ENCODE measurements at places on chromosomes 13 and 19.

DNA sequence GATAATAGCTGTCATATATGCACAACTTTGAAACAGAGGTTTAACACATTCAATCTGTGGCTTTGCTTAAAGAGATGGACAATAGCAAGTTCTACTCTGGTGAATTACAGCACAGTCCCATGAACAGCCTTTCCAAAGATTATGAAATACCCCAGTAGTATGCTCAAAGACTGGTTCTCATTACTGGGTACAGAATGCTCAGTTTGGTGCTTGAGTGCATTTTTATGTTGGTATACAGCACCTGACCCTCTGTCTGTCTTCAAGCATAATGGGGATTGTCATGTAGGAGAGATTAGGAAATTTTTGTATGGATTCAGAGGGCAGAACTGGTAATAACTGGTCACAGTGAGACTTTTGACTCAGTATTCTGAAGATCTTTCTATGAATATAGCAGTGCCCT is 7.6 kb downstream of the LMO7 start:
- no peak for DNase-seq

DNA sequence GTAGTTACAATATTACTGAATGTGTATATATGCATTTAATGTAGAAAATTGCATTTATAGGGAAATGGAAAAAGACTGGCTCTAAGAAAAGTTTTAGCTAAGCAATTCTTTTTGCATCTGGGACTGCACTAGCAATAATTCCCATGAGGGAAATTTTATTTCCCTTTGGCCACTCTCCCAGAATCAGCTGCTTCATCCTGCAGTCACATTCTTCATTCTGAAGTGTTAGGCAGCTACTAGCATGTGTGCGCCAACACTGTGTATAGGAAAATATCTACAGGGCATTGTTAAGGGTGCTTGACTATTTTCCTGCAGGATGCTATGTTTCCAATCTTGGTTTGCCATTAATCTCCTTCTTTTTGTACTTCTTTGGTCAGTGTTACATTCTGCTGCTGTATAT is 312.8 kb upstream of the PCDH20 start:
- peak; percentile 72 for DNase-seq

GRCh38 chr13:104008541-104009435 is 942.6 kb upstream of the SLC10A2 start:
- peak; percentile 26 for DNase-seq

- DNase-seq = peak; percentile 57
These were observed 2.1 kb downstream of the CILP2 start for GRCh38 chr19:19540064-19540714.

DNA sequence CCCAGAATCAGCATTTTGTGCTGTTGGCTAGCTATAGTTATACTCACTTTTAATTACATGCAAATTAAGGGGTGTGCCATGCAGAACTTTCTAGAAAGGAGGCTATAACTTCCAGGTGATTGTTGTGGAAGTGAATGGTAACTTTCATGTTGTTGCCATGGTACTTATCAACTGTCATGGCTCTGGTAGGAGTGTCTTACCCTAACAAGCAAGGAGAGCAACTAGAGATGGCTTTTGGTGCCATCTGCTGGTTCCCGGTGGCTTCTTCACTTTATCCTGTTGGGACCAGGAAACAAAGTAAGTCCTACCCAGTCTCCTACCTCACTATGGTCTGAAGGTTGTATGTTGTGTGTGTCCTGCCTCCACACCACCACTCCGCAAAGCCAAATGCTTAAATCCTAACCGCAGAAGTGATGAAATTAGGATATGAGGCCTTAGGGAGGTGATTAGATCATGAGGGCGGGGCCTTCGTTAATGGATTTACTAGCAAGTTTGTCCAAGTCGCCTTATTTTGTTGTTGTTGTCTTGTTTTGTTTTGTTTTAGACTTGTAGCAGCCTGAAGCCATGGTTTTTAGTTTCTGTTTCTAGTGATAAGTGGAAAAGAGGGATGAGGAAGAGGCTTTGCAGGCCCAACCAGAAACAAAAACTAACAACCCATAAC is 22.6 kb downstream of the FBXL12 start:
- DNase-seq = peak; percentile 88

- no peak for DNase-seq
These were observed 7.2 kb downstream of the SIN3B start for GRCh38 chr19:16836115-16837034.

DNA sequence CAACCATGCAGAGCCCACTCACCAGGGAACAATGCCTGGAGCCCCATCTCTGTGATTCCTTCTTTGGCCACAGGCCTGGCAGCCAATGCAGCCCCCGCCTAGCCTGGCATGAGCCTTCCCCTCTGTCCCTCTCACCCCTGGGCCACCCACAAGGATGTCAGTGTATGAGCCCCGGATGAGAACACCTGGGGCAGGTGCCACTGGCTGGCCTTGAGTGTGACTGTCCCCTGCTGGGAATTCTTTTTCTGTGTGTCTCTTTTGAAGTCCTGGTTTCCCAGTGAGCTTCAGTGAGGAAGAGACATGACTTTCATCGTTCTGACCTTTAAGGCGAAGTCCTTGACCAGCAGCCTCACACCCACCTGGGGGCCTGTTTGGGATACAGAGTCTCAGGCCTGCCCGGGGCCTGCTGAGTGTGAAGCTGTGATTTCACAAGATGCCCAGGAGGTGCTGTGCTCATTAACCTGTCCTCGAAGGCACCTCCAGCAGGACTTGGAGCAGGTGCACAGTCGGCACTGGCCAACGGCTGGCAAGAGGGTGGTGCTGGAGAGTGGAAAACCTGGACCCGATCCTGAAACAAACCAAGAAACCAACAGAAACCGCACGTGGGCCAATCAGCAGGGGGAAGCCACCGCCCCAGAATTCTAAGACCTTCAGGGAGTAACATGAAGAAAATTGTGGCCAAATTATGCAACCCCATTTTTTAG is 27.4 kb upstream of the SPACA7 start:
- no peak for DNase-seq

DNA sequence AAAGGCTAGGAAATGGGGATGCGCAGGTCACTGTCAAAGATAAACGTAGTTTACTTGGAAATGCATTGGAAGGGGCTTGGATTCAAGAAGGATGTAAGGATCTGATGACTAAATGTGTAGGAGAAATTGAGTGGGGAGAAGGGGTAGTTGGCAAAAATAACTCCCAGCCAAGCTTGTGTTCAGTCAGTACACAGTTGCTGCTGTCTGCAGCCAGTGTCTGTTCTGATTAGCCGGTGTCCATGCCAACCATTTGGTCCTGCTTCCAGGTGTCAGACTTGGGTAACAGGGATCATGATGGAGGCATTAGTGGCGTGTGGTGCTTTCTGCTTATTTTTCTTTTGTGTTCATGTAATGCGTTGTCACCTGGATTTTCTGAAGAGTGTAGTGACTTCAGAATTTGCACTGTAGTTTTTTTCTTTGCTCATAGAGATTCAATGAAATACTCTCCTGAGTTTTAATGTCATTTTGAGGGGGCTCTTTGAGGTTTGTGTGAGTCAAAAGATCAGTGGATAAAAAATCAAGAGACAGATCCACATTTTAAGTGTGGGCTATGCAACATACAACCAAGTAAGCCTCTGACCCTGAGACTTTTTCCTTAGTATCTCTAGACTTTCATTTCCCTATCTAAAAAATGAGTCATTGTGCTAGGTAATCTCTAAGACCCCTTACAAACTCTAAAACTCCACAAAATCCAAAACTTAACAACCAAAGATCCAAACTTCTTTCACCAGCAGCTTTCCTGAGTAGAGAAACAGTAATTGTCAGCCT is 103.9 kb downstream of the WDFY2 start:
- no peak for DNase-seq

- no peak for DNase-seq
These were observed 1.7 kb downstream of the TBXA2R start for GRCh38 chr19:3604987-3605343.

GRCh38 chr13:102367836-102368235 is 34.0 kb downstream of the FGF14 start:
- DNase-seq = no peak

GRCh38 chr13:20460761-20461160 is 64.9 kb downstream of the CRYL1 start:
- DNase-seq = peak; percentile 34

- DNase-seq = no peak
These were observed 2.2 kb downstream of the KBTBD6 start for GRCh38 chr13:41130356-41130755.

DNA sequence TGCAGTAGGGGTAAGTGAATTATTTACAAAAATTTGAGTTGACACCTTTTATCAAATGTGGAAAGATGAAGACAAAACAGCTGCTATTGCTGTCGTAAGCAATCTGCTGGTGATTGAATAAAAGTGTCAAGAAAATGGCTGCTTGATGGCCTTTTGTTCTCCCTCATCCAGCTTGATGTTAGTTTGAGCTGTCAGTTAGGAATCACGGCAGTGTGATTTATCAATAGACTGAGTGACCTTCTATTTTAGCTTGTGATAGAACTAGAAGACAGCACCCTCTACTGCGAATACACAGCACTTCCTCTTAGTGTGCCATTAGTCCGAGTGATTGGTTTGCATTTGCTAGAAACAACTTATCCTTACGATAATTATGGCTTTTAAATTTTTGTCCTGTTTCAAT is 76.3 kb downstream of the MZT1 start:
- peak; percentile 8 for DNase-seq

GRCh38 chr13:46359714-46360113 is 27.3 kb downstream of the RUBCNL start:
- peak; percentile 80 for DNase-seq

GRCh38 chr19:48805452-48805851 is 5.4 kb downstream of the BCAT2 start:
- no peak for DNase-seq

GRCh38 chr13:113669231-113669754 is 2.3 kb downstream of the GRK1 start:
- DNase-seq = no peak

DNA sequence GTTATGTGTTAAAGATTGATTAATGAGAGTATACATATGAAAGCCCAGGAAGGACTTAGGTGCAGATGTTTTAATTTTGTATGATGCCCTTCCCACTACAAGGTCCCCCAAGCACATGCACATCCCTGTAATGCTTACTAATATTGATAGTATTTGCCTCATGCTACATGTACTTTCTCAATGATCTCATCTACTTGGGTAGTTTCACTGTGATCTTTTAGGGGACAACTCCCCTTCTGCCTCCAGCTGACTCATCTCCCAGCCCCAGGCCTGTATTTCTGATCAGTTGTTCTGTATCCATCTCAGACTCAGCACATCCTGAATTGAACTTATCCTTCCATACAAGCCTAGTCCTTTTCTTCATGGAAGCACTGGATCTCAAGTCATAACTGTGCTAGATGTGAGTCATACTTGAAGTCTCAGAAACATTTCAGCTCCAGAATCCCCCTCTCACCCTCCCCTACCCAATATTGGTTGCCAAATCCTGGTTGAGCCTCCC is 49.4 kb upstream of the INTS6 start:
- DNase-seq = peak; percentile 55

- DNase-seq = no peak
These were observed 44.6 kb downstream of the CCL25 start for GRCh38 chr19:8097198-8097597.

GRCh38 chr19:46297700-46298478 is 1.0 kb downstream of the HIF3A start:
- no peak for DNase-seq

DNA sequence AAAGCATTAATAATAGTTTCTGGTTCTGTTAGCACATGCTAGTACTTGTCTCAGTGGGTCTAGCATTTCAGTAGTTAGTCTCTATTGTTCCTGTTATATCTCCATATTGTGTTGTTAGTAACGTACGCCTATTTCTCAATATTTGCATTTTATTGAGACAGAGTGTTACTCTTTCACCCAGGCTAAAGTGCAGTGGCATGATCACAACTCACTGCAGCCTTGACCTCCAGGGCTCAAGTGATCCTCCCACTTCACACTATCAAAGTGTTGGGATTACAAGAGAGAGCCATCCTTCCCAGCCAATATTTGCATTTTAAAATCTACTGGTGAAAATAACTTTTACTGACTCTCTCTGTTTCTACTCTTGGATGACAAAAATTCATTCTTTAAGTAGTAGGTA is 154.6 kb upstream of the PRR20A start:
- DNase-seq = no peak

GRCh38 chr19:38915329-38916321 is 3.6 kb upstream of the CCER2 start:
- DNase-seq = no peak

- peak; percentile 53 for DNase-seq
These were observed 12.2 kb upstream of the DLEU7 start for GRCh38 chr13:50855681-50856080.

DNA sequence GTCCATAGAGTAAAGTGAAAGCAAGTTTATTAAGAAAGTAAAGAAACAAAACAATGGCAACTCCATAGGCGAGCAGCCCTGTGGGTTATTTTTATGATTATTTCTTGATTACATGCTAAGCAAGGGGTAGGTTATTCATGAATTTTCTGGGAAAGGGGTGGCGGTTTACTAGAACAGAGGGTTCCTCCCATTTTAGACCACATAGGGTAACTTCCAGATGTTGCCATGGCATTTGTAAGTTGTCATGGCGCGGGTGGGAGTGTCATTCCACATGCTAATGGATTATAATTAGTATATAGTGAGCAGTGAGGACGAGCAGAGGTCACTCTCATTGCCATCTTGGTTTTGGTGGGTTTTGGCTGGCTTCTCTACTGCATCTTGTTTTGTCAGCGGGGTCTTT is 8.4 kb upstream of the DCUN1D2 start:
- no peak for DNase-seq

DNA sequence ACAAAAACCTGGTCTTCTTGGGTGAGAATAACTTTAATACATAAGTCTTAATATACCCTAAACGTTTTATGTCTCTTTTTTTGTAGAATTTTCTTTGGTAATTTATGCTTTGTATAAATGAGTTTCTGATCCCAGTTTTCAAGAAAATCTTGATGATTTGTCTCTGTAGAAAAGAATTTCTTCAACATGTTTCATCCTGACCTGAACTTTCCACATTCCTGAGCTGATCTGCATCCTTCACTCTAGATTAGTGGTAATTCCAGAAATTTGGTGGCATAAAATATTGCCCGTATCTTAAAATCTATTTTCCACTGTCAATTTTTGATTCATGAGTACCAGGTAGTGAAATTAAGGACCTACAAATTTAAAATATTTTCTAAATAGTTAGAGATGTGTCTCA is 16.3 kb downstream of the ZNF714 start:
- no peak for DNase-seq

DNA sequence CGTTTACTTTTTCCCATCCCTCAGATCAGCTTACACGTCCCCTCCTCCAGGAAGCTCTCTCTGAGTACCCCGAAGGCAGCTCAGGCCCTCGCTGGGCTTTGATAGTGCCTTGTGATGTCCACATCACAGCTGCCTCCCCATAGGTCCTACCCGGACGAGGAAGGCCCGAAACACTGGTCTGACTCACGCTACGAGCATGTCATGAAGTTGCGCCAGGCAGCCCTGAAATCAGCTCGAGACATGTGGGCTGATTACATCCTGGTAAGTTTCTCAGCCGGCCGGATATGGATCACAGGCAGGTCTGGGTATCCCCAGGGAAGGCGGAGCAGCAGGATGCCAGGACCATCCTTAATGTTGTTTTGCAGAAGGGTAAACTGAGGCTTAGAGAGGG is 4.8 kb downstream of the COLGALT1 start:
- peak; percentile 79 for DNase-seq

DNA sequence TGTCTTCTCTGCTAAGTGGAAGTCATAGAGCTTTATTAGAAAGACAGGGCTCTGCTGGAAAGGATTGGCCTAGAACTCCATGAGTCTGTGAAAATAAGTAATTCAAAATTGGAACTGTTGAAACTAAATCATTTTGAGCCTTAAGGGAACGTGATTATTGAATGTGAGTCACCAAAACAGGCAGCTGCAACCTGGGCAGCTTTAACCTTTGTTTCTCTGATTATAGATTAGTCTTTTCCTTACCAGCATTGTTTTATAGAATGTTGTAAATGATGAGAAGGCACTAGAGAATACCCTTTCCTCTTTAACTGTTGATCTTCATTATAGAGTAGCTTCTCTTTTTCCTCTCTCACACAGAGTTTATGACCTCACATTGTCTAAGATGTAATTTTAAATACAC is 638.8 kb upstream of the SLITRK6 start:
- DNase-seq = no peak

All from fibroblast of upper back skin (primary cell).